ENCODE measurements at places on chromosomes 5 and 9. TPM values are rescaled to one million over a fixed set of nuclear protein-coding genes. Genes with fewer than 3 reads are reported as not detected.

Gene MYMK
- total RNA-seq, result 18.3 TPM

Gene MELK
- total RNA-seq, result 9.8 TPM

- DNase-seq, result no peak
Observed at GRCh38 chr9:113543296-113543981, 79.9 kb downstream of the RGS3 start.

Gene PPIC
- total RNA-seq, result 42.9 TPM

Gene JAK2
- 25.2 TPM for total RNA-seq

DNA sequence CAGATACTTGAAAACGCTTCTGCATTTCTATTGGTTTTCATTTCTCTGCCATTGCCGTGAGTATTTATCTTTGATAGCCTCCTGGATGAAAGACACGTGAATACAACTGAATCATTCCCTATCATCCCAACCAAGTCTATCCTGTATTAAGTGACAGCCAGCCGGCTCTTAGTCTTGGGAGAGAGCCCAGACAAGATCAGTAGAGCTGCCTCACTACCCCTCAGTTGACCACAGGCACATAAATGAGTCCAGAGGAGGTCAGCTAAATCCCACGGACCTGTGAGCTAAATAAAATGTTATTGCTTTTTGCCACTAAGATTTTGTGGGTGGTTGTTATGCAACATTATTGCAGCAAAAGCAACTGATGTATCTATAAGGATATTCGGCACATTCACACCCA, 639.0 kb upstream of the ACO1 start:
- DNase-seq, result peak; percentile 2

Gene IFNA14
- total RNA-seq, result not detected

Gene POU4F3
- total RNA-seq, result not detected

Gene RELL2
- total RNA-seq, result 0.82 TPM

Gene LAMC3
- total RNA-seq, result 6.4 TPM

Gene OBP2B
- total RNA-seq, result not detected

- DNase-seq, result no peak
Observed at GRCh38 chr5:117829646-117830045, 1158.7 kb downstream of the DTWD2 start.

DNA sequence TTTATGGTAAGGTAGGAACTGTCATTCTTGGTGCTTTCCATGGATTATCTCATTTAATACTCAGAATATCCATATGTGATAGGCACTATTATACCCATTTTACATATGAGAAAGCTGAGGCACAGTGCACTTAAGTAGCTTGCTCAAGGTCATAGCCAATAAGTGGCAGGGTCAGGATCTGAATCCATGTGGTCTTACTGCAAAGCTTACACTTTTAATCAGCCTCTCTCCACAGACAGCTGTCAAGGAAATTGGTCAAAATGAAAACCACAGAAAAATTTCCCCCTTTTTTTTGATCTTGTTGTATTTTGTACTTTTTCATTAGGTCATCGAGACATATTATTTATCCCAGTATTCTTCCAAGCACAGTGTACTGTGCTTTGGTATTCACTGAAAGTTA, 78.5 kb downstream of the ERCC6L2 start:
- no peak for DNase-seq

Gene DDX4
- not detected for total RNA-seq

GRCh38 chr9:73219985-73220626, 68.4 kb downstream of the ANXA1 start:
- no peak for DNase-seq

- DNase-seq, result no peak
Observed at GRCh38 chr5:149988126-149988525, 12.3 kb downstream of the TIGD6 start.

Gene PCDHGA11
- total RNA-seq, result 7.5 TPM

DNA sequence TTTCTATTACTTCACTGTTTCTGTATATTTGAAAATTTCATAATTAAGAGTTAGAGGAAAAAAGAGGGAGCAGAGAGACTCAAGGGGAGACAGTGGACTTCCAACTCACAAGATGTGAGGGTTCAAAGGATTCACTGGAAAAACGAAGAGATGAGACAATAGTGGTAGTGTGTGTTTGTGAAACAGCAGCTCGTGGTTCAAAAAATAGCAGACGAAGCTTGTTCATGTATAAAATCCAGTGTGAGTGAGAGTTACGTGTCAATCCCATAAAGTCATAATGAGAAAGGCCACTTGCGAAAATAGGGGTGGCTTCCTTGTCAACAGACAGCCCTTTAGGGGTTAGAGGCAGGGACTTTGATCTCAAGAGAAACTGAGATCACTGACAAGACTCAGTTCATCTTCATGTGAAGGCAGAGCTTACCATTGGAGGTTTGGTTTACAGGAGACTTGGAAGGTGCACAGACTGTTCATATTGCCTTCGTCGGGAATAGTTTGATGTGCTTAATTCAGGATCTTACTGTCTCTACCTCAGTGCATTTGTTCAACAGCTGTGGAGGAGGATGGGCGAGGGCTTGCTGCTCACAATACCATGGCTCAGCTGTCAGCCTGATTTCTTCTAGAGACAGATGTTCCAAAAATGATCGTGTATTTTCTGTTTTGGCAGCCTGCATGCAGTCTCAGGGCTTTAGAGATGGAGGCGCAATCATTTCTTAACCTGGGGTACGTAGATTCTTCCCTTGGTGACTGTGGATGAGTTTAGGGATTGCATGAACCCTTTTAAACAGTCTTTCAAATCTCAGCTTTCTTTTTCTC, 105.7 kb upstream of the KLF9 start:
- peak; percentile 61 for DNase-seq
